ENCODE measurements at places on chromosomes 2 and 18. TPM values are rescaled to one million over a fixed set of nuclear protein-coding genes. Genes with fewer than 3 reads are reported as not detected.
A peak's percentile ranks its signal among the peaks of the same experiment; 100 is the strongest.

GRCh38 chr18:39667905-39668304 is 2102.3 kb upstream of the CELF4 start:
- DNase-seq: no peak
- no peaks in the 10 kb centered on the region for H3K36me3 ChIP-seq
- peaks cover 3% of the 10 kb centered on the region for H3K4me1 ChIP-seq
- H3K4me3 ChIP-seq: no peak overlapping the region
- H3K27ac ChIP-seq: no peak overlapping the region
- H3K27me3 ChIP-seq: no peaks in the 10 kb centered on the region

DNA sequence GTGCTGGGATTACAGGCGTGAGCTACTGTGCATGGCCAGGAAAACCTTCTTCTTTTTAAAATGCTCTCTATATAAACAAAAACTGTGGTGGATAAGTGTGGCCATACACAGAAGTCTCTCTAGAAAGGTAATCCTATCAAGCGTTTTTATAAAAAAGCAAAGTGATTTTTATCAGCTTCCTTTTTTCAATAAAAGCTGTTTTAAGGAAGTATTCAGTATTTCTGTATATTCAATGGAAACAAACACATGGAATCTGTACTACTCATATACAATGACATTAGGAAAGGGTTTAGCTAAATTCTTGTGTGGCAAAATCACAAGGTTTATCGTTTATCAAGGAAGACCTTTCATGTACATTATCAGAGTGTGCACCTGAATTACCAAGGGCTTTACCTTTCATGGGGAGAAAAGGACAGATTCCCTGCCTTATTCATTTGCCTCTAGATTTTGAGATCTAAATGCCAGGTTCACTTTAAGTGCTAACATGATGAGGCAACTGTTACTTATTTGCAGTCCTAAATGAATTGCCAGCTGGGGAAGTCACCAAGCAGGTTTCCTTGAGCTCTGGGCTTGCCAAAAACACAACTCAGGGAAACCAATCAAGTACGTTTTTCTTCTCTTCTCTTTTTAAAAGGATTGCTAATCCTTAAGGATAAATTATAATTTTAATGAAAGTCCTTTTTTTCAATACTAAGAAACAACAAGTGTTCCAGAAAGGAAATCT is 70.8 kb downstream of the RTN4 start:
- peaks cover 19% of the 10 kb centered on the region for H3K4me1 ChIP-seq
- H3K4me3 ChIP-seq: no peak overlapping the region
- DNase-seq: no peak
- H3K36me3 ChIP-seq: peaks cover 13% of the 10 kb centered on the region

GRCh38 chr2:71659868-71660518 is 206.6 kb downstream of the DYSF start:
- peaks cover 62% of the 10 kb centered on the region for H3K36me3 ChIP-seq
- H3K27me3 ChIP-seq: peaks cover 20% of the 10 kb centered on the region
- no peak overlapping the region for H3K4me3 ChIP-seq

GRCh38 chr18:63960891-63961290 is 9.0 kb upstream of the SERPINB8 start:
- H3K27me3 ChIP-seq: peaks cover 2% of the 10 kb centered on the region
- no peak overlapping the region for H3K27ac ChIP-seq
- no peaks in the 10 kb centered on the region for H3K36me3 ChIP-seq
- no peak for DNase-seq
- H3K4me3 ChIP-seq: no peak overlapping the region

The RESP18 gene
- not detected for total RNA-seq

The CGREF1 gene
- total RNA-seq: not detected

GRCh38 chr2:140797718-140798117 is 1333.1 kb downstream of the LRP1B start:
- no peak overlapping the region for H3K4me3 ChIP-seq
- H3K36me3 ChIP-seq: no peaks in the 10 kb centered on the region
- H3K27ac ChIP-seq: no peak overlapping the region
- no peak for DNase-seq
- peaks cover 4% of the 10 kb centered on the region for H3K4me1 ChIP-seq

The NPAS2 gene
- total RNA-seq: 70.1 TPM

The SPEG gene
- 6.1 TPM for total RNA-seq

The GPAT2 gene
- 0.15 TPM for total RNA-seq

DNA sequence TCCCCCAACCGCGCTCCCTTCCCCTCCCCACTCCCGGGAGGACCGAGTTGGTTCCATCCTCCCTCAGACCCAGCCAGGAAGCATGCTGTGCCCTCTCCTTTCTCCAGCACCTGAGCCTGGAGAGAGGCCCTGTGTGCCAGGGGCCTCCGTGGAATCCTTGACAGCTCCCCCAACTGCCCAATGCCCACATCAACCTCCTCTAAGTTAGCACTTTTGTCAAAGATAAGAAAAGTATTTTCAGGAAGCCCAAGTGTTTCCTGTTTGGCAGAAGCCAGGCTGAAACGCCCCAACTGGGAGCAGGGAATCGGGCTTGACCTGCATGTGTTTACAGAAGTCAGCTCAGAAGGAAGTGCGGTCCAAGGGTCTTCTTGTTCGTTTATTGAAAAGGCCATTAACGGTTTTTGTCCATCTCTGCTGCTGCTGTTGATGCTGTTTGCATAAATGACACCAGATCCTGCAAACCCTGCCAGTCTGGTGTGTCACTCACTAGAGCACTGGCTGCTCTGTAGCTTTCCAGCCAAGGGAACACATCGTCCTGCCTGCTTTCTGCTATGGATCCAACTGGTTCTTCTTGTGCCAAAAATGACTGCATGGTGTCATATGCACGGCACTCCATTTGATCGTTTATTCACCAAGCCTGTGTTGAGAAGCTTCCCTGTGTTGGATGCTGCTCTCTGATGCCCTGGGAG is 35.4 kb upstream of the COL6A3 start:
- no peaks in the 10 kb centered on the region for H3K36me3 ChIP-seq
- peak overlapping the region; percentile 92 for H3K27ac ChIP-seq
- peak overlapping the region; percentile 59 for H3K4me3 ChIP-seq
- peaks cover 43% of the 10 kb centered on the region for H3K4me1 ChIP-seq
- H3K27me3 ChIP-seq: peaks cover 3% of the 10 kb centered on the region

The FBXO15 gene
- total RNA-seq: 5.4 TPM
